ENCODE measurements at places on chromosomes 5 and 9.

DNA sequence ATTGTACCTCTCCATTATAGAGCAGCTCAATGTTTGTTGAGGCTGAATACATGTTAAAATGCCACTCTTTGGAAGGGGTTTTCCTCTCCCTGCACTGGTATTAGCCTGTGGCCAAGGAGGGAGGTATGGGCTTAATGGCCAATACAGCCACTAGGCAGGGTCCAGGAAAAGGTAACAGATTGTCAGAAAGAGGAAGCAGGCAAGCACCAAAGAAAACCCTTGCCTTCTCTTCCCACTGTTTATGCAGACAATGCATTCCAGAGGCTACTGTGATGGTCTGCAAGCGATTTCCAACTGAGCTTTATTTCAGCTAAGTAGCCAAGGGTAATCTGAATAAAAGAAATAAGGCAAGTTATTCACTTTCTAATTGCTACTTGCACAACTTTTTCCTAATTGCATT, 95.3 kb upstream of the SLC27A6 start:
- no peak for DNase-seq

GRCh38 chr5:68258531-68258930, 43.0 kb downstream of the PIK3R1 start:
- no peak for DNase-seq

DNA sequence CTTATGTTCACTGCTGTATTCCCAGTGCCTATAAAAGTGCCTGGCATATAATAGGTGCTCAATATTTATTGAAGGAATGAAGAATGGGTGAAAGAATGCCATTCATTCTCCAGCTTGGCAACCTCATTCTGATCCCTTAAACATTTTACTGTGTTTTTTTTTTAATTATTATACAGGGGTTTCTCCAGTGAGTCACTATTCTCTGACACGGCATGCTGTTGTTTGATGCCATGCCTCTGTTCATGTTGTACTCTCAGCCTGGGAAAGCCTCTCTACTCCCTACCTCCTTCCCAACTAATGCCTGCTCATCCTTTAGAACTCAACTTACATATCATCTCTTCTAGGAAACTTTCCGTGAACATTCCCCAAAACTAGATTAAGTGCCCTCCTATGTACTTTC, 70.2 kb upstream of the PHF24 start:
- DNase-seq = no peak

DNA sequence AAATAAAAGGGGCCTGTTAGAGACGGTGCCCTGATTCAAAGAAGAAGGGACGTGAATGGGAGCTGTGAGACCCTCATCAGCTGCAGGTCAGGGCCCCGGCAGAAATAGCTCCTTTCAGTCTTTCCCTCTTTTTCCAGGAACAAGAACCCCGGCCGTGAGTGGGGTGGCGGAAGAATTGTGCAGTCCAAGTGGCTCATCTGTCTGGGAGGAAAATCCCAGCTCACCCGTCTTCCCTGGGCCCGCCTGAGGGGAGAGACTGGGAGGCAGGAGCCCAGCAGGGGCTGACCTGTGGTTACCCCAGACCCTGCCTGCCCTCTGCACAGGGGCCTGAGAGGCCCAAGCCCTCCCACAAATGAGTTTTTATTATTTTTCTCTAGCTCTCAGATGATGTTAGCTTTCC, 24.8 kb upstream of the CSF1R start:
- no peak for DNase-seq

DNA sequence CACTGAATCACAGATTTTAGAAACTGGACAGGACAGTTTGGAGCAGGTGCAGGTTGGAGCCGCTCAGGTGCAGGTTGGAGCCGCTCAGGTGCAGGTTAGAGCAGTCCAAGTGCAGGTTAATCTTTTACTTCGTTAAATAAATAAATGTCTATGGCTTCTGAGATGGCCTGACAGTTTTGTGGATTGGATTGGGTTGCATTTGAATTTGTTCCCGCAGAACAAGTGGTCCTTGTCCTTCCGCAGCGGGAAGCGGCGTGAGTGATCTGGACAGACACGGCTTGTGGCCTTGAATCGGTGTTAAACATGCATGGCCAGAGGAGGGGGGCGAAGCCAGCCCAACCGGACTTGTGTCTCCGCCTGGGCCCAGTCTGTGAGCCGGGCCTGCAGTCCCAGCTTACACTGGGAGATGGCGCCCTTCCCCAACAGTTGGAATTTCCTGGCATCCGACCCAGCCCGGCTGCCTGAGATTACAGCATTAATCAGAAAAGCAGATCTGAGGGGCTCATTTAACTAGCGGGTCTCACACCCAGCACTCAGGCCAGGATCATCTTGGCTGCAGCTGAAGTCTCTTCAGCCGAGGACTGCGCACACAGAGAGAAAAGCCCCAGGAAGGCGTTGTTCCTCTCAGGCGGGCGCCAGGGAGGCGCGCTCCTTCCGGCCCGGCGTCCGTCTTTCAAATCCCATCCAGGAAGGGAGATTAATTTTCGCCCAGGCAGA, 1.5 kb upstream of the OLFM1 start:
- peak; percentile 32 for DNase-seq

DNA sequence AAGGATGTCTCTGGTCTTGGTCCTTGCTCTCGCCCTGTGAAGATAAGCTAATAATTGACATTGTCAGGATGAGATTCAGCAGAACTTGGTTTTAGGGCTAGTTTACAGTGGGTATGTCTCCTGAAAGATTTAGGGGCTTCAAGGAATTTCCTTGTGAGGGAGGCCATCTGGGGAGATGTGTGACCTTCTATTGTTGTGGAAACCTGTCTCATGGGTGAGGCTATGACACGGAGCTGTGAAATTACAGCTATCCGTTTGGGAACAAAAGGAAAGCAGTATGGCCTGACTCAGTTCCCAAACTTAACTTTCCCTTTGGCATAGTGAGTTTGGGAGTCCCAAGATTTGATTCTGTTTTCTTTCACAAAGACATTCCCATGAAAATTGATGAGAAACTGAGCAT, 142.0 kb downstream of the PARP8 start:
- no peak for DNase-seq

- no peak for DNase-seq
Observed at GRCh38 chr5:138448481-138449398, 9.9 kb downstream of the REEP2 start.

- DNase-seq = no peak
Observed at GRCh38 chr9:129027224-129027684, 877 bp downstream of the SH3GLB2 start.

DNA sequence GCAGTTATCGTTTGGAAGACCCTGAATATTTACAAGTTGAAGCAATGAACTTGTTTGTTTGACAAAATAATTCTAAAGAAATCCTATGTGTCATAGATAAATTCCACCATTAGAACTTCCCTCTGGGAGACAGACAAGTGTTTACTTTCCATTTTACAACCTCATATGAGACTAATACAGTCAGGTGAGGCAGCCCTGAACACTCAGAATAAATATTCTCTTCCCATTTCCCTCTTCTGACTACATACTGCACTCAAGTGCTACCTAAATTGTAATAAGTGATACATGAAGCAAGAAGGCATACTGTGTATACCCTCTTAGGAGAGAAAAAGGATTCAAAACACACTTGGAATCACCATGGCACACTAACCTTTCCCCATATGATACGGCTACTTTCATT, 6.8 kb downstream of the RASEF start:
- DNase-seq = no peak

DNA sequence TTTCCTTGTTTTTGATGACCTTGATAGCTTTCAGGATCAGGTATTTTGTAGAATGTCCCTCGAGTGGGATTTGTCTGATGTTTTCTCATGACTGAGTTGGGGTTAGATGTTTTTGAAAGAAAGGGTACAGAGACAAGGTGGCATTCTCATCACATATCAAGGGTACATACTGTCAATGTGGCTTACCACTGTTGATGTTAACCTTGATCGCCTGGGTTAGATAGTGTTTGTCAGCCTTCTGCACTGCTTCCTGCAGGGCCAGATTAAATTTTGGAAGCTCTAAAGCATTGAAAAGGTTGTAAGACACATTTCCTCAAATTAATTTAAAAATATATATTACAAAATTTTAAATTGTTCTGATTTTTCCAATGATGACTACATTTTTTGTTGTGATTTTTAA, 287.4 kb upstream of the ACTBL2 start:
- DNase-seq = no peak

DNA sequence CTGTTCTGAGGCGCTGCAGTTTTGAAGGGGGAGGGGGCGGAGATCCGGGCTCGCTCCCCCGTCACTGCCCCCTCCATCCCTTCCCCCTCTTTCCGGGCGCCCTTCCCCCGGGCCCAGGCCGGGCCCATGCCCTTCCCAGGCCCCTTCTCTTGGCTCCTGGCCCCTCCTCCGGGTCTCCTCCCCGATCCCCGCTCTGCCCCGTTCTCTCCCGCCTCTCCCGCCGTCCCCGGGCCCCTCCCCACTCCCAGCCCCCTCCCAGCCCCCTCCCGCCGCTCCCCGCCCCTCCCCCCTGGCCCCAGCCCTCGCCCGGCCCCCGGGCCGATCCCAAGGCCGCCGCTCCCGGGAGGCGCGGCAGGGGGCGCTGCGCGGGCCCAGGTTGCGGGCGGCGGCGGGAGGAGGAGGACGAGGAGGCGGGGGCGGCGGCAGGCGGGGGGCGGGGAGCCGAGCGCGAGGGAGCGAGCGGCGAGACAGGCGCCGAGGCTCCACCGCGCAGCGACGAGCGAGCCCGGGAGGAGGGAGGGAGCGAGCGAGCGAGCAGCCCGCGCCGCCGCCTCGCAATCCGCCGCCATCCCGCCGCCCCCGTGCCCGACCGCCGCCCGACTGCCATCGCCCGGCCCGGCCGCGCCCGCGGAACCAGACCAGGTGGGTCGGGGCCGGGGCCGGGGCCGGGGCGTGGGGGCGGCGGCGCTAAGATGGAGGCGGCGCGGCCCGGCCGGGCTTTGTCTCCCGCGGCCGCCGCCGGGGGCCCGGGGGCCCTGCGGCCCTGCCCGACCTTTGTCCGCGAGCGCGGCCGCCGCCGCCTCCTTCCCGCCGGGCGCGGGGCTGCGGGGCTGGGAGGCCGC, at the start of gene PRRC2B:
PRRC2B (plus strand) TSS at position 465 of the 842 bp plus-strand sequence. CDS start 36,059 bp downstream, outside the sequence.
- peak; percentile 57 for DNase-seq

GRCh38 chr9:110748251-110748893, 79.8 kb downstream of the MUSK start:
- no peak for DNase-seq

DNA sequence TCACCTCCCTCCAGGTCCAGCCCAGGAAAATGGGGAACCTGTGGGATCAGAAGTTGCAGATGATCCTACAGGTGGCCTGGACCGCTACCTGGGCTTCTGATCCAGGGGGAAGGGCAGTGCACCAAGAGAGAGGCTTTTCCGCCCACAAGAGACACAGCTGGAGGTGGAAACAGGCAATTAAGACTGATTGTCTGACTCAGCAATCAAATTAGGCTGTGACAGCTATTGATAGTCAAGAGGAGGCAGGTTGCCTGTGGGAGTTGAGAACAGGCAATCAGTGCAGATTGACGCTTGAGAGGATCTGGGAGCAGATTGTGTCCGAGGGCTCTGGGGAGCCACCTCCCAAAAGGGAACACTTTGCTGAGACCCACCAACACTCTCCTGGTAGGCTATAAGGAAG, 71.1 kb upstream of the SLC44A1 start:
- DNase-seq = no peak

GRCh38 chr5:18003784-18004183, 369.5 kb downstream of the TAF11L14 start:
- DNase-seq = no peak

DNA sequence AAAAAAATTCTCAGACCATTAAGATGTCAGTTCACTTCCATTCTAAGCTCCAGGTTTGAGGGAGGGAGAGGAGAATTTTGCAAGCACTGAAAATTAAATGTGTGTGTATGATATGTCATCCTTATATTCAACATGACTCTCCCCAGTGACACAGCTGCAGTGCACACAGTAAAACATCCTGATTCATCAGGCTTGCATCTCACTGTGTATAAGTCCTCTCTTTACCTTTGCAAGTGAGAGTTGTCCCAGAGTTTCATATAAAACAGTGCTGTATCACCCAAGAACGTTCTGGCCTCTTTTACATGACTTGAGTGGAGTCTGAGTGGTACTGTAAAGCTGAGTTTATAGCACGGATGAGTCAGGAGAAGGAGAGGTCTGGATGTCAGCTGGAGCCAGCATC, 50.0 kb downstream of the DMRT2 start:
- DNase-seq = no peak

- DNase-seq = no peak
Observed at GRCh38 chr5:79081779-79082178, 12.2 kb downstream of the BHMT2 start.

DNA sequence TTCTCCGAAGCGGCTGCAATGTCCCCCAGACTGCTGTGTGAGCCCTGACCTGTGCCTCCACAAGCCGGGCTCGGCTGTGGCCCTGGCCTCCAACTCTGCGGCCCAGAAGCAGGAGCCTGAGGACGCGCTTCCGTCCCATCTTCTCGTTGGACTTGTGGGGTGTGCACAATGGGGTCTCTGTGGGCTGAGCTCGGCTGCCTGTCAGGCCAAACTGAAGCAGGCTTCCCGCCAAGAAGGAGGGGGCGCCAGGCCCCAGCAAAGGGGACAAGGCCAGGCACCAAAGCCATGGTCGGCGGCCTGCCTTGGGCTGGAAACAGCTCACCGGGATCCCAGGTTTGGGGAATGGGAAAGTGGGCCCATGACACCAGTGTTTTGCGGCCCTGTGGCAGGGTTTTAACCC, 4.1 kb downstream of the NOTCH1 start:
- DNase-seq = no peak

- no peak for DNase-seq
Observed at GRCh38 chr5:22734907-22735306, 118.2 kb downstream of the CDH12 start.

DNA sequence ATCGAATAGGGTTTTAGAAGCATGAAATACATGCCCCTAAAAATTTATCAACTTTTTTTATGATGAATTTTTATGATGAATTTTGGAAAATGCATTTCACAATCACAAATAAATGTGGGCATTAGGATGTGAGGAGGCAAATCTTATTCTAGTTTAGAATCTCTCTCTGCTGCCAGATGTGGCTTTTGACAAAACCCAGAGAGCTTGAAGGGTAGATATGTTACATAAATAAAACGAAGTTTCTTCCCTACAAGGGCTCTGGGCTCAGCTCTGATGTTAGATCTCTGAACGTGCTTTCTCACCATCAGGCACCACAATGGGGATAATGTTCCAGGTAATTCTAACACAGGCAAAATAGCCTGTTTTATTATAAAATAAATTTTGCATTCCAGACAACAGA, 102.3 kb upstream of the ADAMTSL1 start:
- DNase-seq = no peak

- DNase-seq = no peak
Observed at GRCh38 chr9:89260525-89260924, 50.5 kb upstream of the CKS2 start.

- no peak for DNase-seq
Observed at GRCh38 chr5:109316634-109317033, 93.1 kb downstream of the PJA2 start.

DNA sequence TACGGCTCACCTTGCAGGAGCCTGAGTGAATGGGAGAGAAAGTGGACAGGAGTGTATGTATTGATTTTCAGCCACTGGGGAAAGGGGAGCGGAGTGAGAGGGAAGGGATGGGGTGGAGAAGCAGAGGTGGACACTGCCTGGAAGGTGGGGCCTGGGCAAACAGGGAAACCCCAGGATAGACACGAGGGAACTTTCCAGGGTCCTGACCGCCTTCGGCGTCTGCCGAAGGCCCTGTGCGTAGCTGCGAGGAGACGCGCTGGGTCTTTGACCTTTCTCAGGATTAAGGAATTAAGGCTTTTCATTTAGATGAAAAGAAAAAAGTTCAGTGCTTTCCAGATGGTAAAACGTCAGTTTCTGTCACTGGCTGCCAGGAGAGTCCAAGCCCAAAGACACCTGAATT, 134.6 kb upstream of the RAPGEF1 start:
- no peak for DNase-seq
